ENCODE measurements at places on chromosomes 16 and 17.
A peak's percentile ranks its signal among the peaks of the same experiment; 100 is the strongest.

DNA sequence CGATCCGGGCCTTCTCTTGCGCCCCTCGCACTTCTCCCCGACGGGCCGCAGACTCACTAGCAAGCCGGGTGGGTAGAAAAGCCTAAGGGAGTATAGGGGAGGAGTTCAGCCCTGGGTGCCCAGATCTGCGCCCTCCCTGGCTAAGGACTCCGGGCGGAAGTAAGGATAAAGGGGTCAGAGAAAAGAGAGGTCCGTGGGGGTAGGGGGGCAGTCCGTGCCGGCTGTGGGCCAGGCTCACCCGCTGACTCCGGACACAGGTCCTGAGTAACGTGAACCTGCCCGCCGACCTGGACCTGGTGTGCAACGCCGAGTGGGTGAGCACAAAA is 1.8 kb downstream of the NAGS start:
- no peak for DNase-seq

GRCh38 chr16:5681966-5682365 is 584.4 kb upstream of the EEF2KMT start:
- DNase-seq = no peak

DNA sequence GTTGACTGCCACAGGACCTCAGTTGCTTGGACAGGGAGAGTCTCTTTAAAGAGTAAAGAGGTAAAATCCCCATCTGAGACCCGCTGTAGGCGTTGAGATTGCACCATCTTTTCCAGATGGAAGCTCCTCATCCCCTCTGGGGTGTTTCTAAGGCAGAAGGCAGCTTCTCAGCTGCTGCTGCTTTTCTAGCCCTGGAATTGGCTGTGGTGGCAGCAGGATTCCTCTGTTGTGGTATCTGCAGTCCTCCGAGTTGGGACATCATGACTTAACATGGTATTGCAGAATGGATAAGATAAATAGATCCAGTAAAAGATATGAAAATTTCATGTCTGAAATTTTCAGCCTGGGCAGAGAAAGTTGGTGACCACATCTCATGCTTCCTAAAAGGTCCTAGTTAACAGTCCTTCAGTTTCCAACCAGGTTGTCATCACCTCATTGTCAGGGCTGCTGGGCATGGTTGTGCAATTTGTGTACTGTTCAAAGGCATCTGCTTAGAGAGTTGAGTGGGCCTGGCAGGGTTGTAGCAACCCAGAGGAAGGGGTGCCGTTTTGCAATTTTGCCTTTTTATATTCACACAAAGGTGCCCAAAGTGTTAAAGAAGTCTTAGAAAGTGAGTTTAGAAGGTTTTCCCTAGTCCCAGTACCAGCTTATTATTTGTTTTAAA is 150.4 kb downstream of the SPECC1 start:
- no peak for DNase-seq

GRCh38 chr17:77098884-77099545 is 41.8 kb upstream of the SEC14L1 start:
- no peak for DNase-seq

DNA sequence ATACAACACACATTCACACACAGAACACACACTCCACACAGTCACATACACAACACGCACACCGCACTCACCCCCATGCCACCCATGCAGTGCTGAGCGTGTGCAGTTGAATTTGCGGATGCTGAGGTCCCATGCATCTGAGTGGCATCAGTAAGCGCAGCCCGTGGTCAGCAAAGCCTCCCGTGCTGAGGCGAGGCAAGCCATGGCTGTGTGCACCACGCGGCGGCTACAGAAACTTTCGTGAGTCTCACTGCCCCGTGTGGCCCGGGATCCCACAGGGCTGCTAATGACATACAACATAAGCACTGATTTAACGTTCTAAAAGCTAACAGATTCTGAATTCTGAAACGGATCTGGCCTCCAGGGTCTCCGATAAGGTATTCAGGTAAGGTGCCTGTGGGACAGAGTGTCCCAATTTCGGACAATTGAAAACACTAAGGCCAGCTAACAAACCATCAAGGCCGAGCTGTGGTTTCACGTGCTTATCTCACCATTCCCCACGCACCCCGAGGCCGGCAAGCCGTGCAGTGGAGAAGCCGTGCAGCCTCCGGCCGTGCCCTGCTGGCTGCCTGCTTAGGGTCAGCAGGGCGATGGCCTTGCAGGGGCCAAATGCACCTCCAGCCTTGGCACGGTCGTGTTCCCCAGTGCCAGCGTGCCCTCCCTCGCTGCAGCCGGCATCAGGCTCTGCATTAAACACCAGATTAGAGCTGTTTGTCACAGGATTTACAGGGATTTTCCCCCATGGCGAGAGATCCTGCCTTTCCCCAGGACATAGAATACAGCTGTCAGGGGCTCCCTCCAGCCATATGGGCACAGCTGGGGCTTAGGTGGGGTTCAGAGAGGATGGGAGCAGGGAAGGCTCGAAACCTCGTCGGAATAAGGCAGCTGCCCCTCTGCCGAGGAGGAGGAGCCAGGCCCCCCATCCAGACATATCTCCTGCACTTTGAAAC is 191.7 kb downstream of the C16orf95 start:
- no peak for DNase-seq

GRCh38 chr17:17156511-17156910 is 49.6 kb downstream of the PLD6 start:
- no peak for DNase-seq

DNA sequence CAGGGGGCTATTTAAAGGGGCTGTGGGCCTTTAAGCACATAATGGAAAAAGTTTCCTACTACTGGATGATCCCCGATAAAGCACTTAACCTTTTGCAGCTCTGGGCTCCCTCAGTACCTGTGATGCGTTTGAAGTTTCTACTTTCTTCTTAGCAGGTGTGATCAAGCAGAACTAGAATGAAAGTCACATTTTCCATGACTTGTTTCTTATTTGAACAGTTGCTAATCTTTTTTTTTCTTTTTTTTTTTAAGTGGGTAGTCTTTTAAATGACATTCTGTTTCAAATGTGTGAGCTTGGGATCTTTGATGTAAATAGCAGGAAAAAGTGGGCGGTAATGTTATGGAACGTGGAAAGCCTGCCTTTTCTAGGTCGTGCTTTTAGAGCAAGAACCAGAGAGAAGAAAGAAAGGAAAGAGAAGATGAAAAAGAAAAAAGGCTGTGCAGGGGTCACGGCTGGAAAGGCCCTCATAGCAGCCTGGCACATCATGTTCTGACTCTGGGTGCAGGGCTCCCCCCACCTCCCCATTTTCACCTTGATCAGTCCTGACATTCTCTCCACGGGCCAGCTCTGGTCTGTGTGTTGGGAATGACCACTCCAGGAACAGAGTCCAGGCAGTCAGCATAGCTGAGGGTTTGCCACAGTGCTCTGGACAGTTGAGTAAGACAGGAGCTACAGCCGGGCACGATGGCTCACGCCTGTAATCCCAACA is 150.6 kb downstream of the CLEC16A start:
- no peak for DNase-seq

DNA sequence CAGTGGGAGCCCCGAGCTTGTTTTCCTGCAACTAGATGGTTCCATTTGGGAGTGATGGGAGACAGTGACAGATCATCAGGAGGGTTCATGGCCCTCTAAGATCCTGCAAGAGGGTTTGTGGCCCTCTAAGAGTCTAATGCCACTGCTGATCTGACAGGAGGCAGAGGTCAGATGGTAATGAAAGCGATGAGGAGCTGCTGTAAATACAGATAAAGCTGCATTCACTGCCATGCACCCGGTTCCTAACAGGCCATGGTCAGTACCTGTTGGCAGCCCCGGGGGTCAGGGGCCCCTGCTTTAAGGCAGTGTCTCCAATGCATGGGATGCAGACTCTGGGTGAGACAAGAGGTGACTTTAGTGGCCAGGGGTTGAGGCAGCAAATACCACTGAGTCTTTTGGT is 30.8 kb downstream of the SLC12A3 start:
- DNase-seq = no peak

- DNase-seq = no peak
Measured at GRCh38 chr16:74261068-74261467, 35.5 kb upstream of the PSMD7 start.

DNA sequence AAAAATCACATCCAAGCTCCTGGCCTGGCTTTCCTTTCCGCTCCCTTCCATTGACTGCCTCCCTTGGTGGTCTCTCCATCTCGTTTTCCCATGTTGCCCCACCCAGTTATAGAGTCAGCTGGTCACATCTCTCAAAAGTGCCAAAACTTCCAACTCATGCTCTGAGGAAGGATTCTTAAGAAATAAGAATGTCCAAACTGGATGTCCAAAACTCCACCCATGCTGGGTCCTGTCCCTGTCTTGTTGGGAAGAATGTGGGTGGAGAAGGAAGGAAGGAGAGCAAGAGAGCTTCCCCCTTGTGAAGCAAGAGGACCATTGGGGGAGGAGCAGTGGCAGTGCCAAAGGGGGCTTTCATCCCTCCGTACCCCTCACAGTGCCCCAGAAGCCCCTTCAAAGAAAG is 44.6 kb upstream of the MAP3K14 start:
- no peak for DNase-seq

DNA sequence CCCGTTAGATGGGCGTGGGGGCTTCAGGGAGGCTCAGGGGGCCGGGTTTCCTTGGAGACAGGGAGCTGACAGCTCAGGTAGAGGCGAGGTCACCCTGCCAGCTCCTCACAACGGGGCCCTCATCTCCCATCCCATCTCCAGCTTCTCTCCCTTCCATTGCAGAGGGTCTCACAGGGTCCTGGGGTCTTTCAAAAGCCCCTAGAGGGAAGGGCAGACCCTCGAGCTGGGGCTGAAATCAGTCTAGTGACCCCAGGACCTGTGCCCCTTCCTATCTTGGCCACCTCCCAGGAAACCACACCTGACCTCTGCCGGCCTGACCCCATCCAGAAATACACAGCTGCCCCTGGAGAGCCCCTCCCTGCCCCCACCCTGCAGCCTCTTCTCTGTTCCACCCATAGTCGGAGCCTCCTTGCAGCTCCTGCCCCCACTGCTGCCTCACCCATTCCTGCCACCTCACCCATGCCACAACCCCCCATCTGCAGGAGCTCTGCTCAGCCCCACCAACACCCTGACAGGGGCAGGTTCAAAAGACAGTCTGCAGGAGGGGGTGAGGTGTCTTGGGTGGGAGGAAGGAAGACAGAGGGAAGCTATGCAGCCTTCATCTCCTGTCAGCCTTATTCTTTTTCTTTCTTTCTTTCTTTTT is 23.4 kb downstream of the PIK3R5 start:
- no peak for DNase-seq

GRCh38 chr17:19316761-19317358 is 45.7 kb downstream of the B9D1 start:
- no peak for DNase-seq

DNA sequence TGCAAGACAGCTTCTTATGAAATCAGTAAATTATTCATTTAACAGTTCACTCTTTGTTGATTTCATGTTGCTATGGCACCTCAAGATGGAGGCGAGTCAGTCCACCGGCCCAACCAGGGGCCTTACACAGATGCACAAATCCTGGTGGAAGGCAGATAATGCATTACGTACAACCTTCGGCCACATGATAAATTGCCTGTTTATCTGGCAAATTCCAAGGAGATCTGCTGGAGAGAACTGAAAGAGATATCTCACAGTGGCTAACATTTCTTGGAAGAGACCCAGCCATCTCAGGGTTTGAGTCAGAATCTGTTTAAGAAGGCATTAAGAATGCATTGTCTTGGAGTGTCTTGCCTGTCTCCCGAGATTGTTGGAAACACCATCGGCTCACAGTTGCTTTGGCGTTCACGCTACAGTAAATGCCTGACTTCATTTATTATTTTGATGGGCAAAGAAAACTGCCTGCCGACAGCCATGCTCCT is 225.6 kb downstream of the MSI2 start:
- DNase-seq = no peak

DNA sequence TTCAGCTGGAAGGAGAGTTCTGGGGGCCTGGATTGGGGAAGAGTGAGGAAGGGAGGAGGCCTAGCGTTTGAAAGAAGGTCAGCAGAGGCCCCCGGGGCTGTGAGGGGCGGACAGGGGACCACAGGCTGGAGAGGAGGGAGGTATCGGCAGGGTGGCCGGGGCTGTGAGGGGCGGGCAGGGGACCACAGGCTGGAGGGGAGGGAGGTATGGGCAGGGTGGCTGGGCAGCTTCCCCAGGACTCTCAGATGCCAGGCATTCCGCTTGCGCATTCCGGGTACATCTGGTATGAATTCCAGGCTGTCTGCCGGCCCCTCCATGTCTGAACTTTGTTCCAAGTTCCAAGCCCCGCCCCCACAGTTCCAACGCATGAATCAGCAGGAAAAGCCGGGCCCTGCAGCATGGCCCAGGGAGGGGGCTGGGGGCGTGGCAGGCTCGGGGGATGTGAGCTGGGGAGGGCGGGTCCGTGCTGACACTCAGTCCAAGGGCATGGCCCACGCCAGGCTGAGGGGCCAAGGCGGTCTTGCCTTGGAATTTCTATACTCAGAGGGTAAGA is 4.3 kb upstream of the TLCD2 start:
- peak; percentile 86 for DNase-seq

DNA sequence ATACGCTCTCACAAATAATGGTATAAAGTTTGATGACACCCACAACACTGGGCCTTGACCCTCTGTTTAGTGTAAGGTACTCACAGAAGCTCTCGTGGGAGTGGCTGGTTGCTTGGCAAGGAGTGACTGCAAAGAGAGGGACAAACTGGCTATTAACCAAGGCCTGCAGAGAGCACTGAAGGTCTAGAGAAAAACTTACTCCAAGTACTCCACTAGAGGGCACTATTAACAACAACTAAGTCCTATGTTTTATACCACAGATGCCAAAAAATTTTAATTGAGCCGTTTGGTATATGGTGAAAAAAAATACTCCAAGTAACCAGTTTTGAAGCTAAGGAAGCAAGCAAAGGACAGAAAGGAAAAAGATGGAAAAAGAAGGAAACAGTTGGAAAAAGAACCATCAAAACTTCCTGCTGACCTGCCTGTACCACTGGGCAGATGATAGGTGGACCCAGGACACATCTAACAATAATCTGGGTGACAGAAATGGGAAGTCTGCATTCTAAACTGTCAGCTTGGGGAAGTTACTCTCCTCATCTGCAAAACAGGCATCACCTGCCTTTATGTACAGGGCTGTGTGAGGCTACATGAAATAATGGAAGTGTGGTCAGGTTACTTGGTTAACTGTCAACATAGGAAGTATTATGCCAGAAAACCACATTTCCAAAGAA is 23.2 kb downstream of the DYNC1LI2 start:
- no peak for DNase-seq

All from NCI-H446 (cell line).